Stimulated activated CD4-positive, alpha-beta T cell treated with anti-CD3 and anti-CD28 coated beads, Interleukin-12 subunit alpha, Interleukin-12 subunit beta, amount 100 ng/mL, for 48 hours (primary cell): ENCODE measurements at places on chromosomes 7 and 10.

DNA sequence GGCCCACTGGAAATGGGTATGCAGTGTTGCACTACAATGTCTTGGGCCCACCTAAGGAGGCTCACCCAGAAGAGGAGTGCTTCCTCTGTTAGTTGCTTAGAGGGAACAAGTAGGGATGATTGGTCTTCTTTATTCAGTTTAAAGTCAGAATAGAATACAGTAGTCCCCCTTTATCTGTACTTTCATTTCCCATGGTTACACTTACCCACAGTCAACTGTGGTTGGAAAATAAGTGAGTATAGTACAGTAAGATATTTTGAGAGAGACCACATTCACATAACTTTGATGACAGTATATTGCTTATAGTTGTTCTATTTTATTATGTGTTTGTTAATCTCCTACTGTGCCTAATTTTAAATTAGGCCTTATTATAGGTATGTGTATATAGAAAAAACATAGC is 151.4 kb downstream of the COL28A1 start:
- DNase-seq, result no peak

DNA sequence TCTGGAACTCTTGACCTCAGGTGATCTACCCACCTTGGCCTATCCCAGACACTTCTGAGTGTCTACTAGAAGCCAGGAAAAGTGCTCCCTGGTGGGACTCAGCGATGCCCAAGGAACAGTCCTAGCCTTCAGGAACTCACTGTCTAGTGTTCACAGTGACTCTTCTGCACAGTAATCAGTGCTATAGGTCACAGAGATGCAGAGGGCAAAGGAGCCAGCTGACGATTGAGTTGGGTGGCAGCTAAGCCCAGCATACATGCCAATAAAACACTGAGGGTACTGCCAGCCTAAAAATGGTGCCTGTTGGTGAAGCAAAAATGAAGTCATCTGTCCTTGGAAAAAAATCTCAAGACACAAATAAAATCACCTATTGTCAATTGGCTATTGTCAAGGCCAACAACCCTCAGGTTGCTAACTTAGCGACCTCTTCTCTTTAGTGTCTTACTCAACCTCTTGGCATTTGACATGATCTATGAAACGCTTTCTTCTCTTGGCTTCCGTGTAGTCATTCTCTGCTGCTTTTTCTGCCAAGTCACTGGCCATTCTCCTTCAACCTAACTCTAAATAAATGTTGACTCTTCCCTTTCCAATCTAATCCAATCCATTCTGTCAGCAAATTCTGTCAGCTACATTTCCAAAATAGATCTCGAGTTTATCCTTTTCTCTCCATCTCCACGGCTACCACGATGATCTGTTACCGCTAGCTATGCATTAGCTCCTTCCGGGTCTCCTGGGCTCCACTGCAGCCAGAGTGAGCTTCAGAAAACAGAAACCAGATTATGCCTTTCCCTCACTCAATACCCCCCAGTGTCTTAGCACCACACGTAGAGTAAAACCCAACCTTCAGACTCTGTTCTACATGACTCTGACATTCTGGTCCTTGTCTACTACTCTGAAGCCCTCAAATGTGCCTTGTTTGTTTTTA is 99.2 kb downstream of the ATXN7L1 start:
- no peak for DNase-seq

GRCh38 chr10:107071301-107071700 is 93.2 kb downstream of the SORCS1 start:
- no peak for DNase-seq

GRCh38 chr7:105296491-105296890 is 92.2 kb downstream of the SRPK2 start:
- no peak for DNase-seq

DNA sequence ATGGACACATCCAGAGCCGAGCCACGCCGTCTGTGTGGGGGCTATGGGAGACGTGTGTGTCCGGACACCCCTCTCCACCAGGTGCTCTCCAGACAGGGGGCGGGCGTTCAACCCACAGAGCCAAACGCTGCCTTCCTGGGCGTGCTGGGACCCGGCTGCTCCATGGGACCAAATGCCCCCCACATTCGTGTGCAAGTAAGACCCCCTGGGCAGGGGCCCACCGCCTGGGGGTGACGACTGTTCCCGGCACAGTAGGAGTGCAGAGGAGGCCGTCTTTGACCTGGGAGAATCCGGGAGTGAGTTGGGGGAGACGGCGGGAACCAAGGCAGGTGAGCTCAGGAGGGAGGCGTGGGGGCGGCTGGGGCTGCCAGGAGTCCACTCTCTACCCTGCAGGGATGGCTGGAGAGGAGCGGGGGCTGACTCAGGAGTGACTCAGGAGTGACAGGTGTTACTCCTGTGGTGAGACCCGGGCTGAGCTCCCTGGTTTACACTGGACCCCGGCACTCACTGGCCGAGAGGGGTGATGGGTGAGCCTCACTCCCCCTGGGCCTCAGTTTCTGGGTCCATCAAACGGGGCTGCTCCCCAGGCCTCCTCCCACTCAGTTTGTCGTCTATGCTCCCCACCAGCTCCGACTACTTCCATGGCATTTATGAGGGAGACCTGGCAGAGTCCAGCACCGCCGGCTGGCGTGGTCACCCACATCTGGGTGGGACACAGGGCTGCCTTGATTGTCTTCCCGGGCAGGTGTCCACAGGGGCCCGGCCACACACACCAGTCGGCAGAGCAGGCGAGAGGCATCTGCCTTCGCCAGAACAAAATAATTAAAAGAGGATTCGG is 95.0 kb downstream of the MICALL2 start:
- DNase-seq, result no peak

- no peak for DNase-seq
Observed at GRCh38 chr10:61529208-61529607, 76.0 kb upstream of the TMEM26 start.
